ENCODE measurements at places on chromosomes 1 and 21.

DNA sequence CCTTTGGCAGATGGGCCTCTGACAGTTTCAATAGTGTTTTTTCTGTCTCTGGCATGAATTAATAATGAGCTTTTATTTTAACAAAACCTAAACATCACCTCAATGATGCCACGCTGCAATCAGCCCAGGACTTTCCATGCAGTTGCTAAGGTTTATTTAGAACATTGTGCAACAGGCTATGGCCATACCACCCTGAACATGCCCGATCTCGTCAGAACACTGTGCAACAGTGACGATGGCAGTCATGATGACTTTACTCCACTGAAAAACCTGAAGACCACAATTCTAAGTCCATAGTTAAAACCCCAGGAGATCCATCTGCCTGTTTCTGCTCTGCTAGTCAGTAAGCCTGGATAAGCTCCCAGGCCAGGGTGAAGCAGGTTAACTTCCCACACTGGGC, 310.0 kb downstream of the PBX1 start:
- no peak for DNase-seq

DNA sequence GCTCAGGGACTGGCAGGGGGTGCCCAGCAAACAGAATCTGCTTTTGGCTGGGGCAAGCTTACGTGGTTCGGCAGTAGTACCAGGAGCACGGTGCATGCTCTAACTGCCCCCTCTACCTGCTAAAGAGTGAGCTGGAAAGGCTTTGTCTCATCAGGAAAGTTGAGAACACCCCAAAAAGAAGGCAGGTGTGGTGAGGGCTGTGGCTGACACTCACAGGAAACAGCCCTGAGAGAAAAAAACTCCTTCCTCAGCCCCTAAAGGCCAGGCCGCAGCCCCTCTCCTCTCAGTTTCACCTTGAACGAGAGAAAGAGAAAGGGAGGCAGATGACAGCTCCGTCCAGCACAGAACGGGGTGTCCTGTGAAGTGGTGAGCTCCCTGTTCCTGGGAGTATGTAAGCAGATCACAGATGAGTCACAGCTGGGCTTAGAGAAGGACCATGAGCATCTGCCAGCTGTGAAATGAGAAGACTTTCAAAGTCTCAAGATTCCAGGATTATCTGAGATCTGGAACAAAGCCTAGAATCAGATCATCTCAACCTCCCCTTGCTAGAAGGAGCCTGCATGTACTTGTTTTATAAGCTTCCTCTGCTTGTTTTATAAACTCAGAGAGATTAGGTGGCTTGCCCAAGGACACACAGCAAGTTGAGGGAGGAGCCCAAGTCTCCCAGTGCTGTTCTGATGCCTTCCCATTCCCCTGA, 13.4 kb downstream of the LAPTM5 start:
- no peak for DNase-seq

DNA sequence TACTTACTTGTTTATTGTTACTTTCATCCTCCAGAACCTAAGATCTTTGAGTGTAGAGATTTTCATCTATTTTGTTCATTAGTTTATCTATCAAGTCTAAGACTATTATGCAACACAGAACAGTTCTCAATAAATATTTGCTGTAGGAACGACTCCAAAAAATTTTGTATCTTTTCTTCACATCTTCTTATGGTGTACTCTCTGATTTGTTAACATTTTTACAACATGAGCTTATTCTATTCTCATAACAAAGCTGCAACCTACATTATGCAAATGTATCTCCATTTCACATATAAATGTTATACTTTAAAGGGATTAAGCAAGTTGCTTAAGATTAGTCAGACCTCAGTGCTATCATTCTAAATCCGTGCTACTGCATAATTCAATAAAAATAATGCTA, 514.2 kb upstream of the ZP4 start:
- no peak for DNase-seq

GRCh38 chr1:229863651-229864545, 203.1 kb upstream of the GALNT2 start:
- DNase-seq: no peak

DNA sequence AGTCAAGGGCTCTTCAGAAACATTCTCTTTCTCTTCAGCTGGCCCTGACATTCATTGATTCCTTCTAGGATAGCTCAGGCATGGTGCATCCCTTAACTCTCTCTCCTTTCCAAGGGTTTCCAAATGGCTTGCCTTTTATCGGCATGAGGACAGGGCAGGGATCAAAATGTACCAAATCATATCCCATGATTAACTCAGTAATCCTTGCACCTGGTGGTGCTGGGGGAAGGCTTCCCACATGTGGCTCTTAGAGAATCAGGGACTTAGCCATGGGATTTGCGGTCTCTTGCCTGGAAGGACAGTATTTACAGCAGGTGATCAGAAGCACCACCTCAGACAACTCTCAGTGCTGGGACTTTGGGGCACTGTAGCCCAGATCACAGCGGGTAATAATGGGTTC, 46.2 kb upstream of the EDEM3 start:
- DNase-seq: no peak

DNA sequence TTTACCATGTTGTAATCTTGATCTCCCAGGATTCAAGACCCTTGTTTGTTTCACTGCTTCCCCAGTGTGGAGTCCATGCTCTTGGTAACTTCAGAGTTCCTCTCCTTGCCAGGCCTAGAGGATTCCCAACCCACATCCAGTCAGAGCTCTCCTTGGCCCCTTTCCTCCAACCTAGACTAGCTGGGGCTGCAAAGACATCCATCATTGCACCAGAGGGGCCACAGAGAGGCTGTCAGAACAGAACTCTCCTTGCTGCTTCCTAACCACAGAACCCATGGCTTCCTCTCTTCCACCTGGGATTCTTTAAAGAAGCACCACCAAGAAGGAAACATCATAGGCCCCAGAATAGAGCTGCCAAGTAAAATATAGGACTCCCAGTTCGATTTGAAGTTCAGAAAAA, 81.0 kb downstream of the HMGB4 start:
- DNase-seq: no peak

DNA sequence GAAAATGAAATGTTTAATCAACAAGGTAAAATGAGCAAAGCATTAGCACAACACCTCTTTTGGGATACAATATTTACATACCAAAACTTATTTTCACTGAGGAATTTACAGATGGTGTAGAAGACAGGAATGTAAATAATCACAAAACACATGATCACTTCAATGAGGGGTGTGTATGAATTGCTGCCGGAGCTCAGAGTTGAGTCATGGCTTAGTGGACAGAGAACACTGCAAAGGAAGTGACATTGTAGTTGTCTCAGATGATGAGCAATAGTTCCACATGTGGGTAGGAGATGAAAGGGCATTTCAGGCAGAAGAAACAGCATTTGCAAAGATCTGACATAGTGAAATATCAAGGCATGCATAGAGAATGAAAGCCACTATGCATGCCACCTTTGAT, 5.6 kb upstream of the KPRP start:
- no peak for DNase-seq

- DNase-seq: no peak
These were observed 28.7 kb downstream of the FMO2 start for GRCh38 chr1:171213559-171214454.

GRCh38 chr1:94722181-94722580, 98.0 kb upstream of the SLC44A3 start:
- no peak for DNase-seq

DNA sequence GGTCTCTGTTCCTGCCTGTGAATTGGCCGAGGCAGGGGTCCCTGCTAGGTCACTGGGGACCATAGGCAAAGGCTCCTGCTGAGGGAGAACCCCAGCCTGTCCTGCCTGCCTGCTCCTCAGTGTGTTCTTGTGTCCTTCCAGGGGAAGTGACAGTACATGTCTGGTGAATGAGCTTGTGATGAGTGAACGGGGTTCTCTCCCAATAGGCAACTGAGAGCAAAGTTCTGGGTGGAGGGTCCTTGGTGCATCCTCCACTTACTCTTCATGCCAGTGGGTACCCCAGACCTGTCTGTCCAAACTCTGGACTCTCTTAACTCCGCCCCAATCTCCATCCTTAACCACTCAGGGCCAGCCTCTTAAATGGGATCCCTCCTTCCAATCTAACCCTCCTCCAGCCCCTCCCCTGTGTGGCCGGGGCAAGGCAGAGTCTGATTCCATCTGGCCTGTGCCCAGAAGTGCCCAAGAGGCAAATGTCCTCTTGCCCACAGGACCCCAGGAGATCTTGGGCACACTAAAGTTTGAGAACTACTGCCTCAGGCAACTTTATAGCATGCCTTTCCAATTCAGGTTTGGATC, 2.0 kb downstream of the XKR8 start:
- no peak for DNase-seq

GRCh38 chr1:189563784-189564183, 913.9 kb downstream of the BRINP3 start:
- DNase-seq: no peak

DNA sequence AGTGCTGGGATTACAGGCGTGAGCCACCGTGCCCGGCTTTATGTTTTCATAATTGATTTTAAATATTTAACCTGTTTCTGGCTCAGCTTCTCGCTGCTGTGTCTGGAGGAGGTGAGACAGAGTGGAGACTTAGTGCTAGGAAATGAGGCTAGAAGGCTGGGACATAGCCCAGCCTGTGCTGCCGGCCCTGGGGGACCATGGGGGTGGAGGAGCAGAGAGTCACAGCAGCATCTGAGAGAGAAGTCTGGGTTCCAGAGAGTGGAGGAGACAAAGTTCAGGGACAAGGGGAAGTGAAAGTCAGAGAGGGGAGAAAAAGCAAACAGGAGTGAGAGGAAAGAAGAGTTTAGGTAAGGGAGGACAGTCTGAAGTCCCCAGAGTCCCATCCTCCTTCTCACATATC, 71.9 kb downstream of the LHX9 start:
- no peak for DNase-seq

- DNase-seq: no peak
These were observed 82.3 kb upstream of the CACHD1 start for GRCh38 chr1:64387389-64388285.

DNA sequence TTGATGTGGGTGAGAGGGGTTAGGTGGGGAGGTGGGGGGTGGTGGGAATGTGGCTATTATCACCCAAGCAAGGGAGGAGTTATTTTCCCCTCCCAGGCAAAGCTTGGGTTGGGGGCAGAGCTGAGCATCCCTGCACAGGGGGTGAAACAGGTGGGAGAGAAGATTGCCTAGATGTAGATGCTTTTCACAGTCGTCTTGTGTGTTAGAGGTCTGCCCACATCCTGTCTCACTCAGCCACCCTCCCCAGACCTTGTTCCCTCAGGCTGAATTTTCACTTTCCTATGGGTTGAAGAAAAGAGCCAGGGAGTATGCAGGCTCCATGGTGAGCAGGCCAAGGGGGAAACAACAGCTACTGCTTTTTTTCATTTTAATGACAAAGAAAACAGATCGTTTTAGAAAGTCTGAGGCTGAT, 223.5 kb downstream of the KIF26B start:
- no peak for DNase-seq

DNA sequence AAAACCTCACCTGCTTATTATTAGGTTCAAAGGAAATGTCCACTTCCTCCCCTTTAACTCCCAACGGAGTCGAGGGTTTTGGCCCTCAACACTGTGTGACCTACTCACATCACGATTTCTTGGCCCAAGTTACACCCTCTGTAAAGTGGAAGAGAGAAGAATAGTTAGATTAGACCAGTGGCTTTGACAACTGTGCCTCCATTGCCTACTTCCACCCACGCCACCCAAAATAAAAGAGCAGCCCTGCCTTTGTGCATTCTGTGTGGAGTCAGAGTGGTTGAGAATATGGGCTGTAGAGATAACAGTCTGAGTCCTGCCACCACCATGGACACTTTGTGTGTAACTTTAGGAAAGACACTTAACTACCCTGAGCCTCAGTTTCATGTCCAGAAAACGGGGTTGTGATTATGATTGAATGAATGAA, 4.1 kb upstream of the HDGF start:
- DNase-seq: no peak

- no peak for DNase-seq
These were observed 18.6 kb downstream of the L1TD1 start for GRCh38 chr1:62213075-62213914.

DNA sequence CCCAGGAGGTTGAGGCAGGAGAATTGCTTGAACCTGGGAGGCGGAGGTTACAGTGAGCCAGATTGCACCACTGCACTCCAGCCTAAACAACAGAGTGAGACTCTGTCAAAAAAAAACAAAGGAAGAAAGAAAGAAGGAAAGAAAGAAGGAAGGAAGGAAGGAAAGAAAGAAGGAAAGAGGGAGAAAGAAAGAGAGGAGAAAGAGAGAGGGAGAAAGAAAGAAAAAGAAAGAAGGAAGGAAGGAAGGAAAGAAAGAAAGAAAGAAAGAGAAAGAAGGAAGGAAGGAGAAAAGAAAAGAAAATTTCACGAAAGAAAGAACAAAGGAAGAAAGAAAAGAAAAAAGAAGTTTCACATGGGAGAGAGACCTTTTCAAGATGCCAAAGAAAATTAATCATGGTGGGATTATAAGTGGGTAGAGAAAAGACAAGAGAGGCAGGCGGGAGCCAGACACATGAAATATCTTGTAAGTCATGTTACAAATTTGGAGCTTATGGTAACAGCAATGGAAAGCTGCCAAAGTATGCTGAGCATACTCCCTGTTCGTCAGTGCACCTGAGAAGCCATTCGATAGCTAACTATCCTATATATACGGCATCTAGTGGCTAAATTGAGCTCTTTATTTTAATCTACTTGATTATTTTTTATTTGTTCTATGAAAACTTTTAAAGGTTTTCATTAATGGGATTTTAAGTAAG, 41.3 kb upstream of the TNFSF4 start:
- no peak for DNase-seq

- DNase-seq: no peak
These were observed 17.6 kb upstream of the SFPQ start for GRCh38 chr1:35210321-35211119.

GRCh38 chr21:36684957-36685714, 13.8 kb upstream of the SIM2 start:
- DNase-seq: no peak

DNA sequence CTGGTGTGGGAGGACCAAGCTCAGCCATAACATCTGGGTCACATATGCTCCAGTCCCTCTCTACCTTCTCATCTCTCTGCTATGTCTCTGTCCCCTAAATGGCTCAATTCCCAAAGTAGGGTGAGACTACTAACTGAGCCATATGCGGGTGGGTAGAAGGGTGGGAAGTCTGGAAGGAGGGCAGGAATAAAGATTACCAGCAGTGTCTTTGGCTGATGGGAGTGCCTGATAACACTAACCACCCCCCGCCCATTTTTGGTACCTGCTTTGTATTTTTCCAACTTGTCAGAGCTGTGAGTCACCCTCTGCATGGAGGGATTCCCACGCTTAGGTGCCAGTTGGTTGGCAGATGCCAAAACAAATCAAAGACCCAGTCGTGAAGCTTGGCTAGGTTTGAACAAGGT, 14.9 kb upstream of the SSBP3 start:
- DNase-seq: peak; percentile 15
